ENCODE measurements at places on chromosomes 13 and 19.

DNA sequence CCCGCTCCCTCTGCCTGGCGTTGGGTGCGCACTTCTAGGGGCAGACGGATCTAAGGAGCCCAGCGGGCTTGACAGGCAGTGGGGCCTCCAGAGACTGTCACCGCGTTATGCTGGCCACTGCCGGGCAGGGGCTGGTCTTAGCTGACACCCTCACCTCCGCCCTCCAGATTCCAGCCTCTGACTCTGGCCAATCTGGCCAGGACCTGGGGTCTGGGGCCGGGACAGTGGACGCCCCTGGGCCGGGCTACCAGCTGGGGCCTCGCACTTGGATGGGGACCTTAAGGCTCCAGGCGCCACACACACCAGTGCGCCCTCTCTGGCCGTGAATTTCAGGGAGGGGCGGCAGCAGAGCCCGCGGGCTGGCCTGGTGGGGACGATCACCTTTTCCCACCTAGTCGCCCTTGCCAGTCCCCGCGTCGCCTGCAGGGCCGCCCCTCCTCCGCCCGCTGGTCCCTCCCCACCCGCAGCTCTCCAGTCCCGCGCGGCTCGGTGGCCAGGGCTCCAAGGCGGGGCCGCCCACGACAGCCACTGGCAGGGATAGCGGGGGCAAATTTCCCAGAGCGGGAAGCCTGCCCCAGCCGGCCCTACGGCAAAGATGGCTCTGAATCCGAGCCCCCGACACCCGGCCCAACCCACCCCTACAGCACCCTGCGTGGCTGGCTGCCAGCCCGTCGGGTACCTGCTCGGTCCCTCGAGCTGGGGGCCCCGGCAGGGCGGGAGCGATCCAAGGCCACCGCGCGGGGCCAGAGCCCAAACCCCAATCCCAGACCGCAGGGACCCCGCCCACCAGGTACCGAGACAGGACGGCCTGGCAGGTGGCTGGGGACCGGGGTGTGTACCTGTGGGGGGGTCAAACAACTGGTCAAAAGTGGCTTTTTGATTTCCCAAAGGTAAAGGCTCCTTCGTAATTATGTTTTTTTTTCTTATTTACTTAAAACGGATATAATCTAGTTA, 6.1 kb upstream of the ZNF98 start:
- DNase-seq: no peak

DNA sequence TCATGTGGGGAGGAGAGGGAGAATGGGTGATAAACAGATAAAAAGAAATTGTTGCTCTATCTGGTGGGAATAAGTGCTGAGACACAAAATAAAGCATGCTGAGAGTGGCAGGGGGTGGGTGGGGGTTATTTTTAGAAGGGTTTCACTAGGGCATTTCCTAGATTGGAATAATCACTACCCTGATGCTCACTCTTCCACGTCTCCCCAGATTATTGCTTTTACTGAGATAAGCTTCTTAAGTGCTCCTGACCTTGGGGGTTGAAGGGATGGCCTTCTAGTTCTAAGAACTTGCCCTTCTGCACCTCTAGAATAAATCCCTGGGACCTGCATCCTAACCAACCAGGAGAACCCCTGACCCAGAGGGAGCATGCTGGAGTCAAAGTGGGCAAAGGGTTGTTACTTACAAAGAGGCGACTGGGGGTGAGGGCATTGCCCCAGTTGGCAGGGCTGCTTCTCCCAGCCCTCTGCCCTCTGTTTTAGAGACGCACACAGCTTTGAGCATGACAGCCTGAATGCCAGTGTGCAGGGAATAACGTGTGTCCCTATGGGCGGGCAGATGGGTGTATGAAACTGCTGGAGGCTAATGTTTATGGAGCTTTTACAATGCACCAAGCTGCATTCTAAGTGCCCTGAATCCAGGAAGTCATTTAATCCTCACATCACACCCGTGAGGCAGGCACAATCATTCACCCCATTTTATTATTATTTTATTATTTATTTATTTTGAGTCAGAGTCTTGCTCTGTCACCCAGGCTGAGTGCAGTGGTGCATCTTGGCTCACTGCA, 743 bp downstream of the RDH8 start:
- DNase-seq: no peak

DNA sequence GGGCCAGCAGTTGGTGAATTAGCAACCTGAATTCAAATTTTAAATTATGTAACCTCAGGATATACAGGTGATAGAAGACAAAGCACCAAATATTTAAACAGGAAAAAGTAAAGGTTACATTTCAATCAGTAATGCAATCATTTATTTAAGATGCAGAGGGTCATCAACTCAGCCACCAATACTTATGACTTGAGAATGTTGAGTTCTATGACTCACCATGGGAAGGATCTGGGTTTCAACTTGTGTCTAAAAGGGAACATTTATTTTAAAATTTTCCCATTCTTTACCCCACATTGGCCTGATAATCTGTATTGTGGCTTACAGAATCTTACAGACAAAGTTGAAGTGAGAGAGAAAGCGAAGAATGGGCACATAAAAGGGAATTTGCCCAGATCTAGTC, 418.0 kb downstream of the NDFIP2 start:
- no peak for DNase-seq

DNA sequence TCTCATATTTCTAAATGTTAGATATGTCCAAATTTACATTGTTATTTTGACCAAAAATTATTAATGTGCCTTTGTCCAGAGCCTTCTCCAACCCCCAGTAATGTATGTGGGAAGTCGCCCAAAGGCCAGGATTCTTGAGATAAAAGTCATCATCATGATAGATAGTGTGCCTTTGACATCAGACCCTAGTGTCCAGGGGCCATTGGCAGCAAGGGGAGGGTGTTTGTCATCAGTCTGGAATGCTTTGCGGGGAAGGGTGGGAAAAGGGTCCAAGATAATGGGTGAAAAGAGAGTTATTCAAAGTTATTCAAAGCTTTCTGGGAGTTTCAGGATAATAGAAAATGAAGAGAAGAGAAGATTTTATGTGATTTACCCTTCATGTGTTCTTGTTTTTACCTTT, 909.5 kb upstream of the GPC6 start:
- DNase-seq: no peak

- DNase-seq: no peak
These were observed 15.5 kb downstream of the C19orf47 start for GRCh38 chr19:40332669-40333068.

DNA sequence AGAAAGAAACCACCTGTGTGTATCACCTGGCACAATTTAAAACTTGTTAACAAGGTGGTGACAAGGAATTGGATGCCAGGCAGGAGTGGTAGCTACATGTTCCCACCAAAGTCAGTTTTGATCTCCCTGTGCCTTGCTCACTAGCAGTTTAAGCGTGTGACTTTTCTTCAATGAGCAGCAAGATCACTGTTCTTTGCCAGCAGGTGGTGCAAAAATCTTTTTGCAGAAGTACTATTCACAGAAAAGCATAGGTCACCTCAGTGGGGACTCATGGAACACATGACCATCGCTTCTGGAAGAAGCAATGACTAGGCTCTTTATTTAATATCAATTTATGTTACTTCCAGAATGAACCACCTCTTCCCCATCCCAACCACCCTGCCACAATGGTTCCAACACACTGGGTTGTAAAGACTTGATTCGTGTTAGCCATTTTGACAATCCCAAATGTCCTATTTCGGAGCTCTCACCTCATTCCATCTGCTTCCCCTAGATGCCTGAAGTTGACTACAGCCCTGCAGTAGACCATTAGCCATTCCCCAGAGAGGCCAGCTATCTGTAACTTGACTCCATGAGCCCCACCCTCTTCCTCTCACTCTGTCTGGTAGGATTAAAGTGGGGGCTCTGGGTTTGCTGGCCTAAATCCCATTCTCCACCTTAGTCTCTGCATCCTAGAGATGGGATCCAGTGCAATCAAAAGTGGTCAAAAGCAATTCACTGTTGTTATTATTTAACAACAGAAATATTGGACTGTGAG, 59.1 kb upstream of the TNFRSF19 start:
- DNase-seq: no peak

All from CD4-positive, alpha-beta T cell treated with Interleukin-6 at 100 ng/mL for 8 hours (primary cell).